Foreskin keratinocyte (primary cell): ENCODE measurements at places on chromosomes 16 and 17.

- DNase-seq, result no peak
Observed at GRCh38 chr16:29028457-29029167, 43.8 kb downstream of the LAT start.

DNA sequence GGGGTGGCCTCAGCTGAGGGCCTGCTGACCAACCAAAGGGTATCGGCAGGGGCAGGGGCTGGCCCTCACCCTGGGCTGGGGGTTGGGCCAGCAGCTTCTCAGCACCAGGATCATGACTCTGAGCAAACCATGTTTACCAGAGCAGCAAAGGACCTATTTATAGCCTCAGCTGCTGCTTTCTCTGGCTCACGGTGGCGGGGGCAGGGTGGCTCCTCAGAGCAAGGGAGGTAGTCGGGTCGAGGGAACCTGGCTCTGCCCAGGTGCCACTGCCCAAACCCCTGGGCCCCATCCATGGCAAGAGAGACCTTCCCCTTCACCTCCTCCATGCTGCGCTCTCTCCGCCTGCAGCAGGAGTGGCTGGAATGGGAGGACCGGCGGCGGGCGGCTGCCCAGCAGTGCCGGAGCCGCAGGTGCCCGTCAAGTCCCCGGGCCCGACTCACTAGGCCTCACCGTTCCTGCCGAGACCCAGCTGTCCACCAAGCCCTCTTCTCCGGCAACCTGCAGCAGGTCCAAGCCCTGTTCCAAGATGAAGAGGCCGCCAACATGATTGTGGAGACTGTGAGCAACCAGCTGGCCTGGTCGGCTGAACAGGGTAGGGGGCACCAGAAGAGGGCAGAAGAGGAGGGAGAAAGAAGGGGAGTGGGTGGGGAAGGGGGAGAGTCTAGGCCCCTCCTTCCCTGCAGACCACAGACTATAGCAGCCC is at the start of gene ASB16:
ASB16 (plus strand) TSS at position 206 of the 703 bp plus-strand sequence; CDS start at position 292, 86 bp downstream.
- DNase-seq, result no peak

DNA sequence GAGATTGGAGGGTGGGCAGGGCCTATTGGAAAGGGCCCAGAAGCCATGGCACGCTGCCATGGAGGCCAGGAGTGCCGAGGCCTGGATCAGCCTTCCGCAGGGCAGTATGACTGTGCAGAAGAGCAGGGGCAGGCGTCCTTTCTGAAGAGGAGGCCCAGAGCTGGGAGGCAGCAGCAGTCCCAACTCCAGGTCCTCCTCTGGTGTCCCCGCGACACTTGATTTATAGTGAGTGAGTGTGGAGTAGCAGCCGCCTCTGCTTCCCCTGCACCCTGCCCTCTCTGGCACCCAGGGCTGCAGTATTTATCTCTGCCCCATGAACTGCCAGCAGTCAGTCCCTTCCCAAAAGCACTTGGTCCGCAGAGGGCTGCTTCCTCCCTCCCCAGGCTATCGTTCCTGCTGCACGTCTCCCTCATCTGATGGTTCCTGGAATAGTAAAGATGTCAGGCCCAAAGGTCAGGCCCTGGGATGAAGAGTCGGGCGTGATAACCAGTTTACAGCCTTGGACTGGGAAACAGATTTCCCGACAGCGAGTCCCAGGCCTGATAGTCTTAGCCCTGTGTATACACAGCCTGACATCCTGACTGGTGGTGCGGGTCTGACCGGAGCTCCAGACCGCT is 32.9 kb downstream of the PGS1 start:
- no peak for DNase-seq

DNA sequence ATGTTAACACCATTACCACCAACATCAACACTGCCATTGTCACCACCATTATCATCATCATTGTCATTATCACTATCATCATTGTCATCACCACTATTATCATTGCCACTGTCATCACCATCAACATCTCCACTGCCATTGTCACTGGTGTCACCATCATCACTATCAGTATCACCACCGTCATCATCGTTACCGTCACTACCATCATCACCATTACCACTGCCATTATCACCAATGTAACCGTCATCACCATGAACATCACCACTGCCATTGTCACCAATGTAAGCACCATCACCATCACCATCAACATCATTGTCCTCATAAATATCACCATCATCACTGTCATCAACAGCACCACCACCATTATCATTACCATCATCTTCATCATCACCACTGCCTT is 633.2 kb upstream of the EEF2KMT start:
- no peak for DNase-seq

- no peak for DNase-seq
Observed at GRCh38 chr17:34840750-34841149, 120.5 kb downstream of the CCT6B start.

- no peak for DNase-seq
Observed at GRCh38 chr17:65158041-65158440, 20.9 kb downstream of the RGS9 start.
